Pulmonary artery endothelial cell (primary cell): ENCODE measurements at places on chromosomes 7 and 10. TPM values are rescaled to one million over a fixed set of nuclear protein-coding genes. Genes with fewer than 3 reads are reported as not detected.

DNA sequence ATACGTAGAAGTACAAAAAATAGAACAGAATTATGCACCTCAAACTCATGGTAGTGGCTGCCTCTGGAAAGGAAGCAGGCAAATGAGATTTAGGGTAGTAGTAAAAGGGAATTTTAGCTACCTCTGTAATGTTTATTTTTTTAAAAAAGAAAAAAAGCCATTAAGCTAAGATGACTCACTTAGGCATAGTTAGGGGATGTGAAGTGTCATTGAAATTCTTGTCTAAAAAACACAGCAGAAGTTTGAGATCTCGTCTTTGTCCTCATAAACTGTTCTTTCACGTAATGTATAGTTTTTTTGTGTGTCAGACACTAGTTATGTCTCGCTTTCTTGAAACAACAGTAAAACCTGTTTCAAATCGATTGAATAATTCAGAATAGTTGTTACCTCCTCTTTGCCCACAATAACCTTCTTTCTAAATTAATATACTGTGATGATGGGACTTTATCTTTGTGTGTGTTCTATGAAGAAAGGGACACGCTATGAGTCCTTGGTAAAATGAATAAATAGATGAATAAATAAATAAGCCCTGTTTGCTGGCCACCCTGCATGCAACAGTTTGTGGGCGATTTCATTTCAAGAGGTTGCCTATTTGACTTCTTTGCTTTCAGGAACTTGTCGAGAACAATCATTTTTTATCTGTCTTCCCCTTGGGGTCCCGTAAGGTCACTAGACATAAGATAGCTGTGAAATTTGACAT lies 14.5 kb upstream of the FBXW4 start:
- DNase-seq, result no peak

GRCh38 chr7:24866004-24866615 lies 108.8 kb upstream of the GSDME start:
- no peak for DNase-seq

DNA sequence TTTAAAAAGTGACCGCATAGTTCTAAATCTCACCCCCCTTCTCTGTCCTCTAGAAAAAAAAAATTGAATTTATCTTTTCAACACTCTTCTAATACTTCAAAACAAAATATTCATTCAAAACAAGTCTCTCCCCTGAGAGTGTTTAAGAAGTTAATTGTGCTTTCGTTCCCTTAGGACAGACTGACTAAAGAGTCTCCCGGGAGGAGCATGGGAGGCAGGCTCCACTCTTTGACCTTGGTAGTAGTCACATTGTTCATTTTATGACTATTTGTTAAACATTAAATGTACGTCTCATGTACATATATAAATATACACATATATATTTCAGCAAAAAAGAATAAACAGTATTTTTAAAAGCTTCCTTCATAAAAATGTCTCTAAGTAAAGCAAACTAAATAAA lies 35.3 kb upstream of the SPOCK2 start:
- no peak for DNase-seq

- DNase-seq, result no peak
These were observed 21.8 kb downstream of the NET1 start for GRCh38 chr10:5434017-5434753.

GRCh38 chr7:71768450-71768849 lies 636.5 kb downstream of the GALNT17 start:
- DNase-seq, result no peak

DNA sequence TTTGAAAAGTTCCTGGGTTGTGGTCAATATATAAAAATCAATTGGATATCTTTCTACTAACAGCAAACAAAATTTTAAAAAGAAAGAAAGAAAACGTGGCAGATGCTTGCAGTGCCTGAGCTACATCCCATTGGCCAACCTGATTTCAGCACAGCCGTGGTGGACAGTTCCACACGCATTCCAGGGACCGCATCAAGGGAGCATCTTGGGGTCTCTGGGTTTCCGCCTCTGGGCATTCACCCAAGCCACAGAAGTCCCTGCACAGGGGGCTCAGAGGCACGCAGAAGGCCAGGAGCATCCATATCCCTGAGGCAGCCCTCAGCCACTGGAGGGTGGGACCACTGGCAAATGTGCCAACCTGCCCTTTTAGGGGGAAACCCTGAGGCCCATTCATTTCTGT lies 254.5 kb upstream of the RNF32 start:
- no peak for DNase-seq

DNA sequence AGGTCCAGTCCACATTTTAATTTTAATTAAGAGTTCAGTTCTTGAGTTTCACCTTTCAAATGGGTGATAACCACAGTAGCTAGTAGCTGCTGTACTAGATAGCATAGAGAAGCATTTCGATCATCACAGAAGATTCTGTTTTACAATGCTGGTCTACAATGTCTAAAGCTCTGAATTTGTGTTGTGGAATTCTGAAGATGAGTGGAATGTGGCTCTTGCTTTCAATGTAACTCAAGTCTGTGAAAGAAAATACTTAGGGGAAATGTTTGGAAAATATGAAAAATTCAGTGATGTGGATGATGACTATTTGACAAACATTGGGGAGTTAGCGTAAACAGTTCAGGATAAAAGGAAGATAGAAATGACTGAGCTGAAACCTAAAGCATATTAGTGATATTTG lies 139.4 kb downstream of the GNAT3 start:
- no peak for DNase-seq

GRCh38 chr7:151727579-151728285 lies 149.2 kb downstream of the PRKAG2 start:
- DNase-seq, result peak; percentile 87

GRCh38 chr7:45140827-45141226 lies 16.8 kb upstream of the RAMP3 start:
- no peak for DNase-seq

TBC1D12 gene
- 12.7 and 13.4 TPM in 2 replicates for total RNA-seq

CTNNA3 gene
- total RNA-seq, result not detected in 2 replicates
